ENCODE measurements at places on chromosomes 4 and X. TPM values are rescaled to one million over a fixed set of nuclear protein-coding genes. Genes with fewer than 3 reads are reported as not detected.

DNA sequence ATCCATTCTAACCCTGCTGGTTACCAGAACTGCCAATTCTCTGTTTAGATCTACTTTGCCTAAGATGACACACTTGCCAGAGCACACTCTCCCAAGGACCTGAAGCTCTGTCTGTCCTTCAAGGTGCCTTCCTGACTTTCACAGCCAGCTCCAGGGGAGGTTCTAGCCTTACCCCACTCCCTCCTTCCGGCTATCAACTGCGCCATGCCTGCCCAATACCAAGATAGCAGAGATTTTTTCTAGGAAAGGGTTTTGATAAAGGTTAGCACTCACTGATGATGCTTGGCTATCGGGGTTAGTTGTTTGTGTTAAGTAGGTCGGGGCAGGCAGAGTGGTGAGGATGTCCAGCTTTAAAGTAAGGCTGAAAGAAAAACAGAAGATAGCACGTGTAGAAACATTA is 14.3 kb downstream of the ALPK1 start:
- no peak for DNase-seq

DNA sequence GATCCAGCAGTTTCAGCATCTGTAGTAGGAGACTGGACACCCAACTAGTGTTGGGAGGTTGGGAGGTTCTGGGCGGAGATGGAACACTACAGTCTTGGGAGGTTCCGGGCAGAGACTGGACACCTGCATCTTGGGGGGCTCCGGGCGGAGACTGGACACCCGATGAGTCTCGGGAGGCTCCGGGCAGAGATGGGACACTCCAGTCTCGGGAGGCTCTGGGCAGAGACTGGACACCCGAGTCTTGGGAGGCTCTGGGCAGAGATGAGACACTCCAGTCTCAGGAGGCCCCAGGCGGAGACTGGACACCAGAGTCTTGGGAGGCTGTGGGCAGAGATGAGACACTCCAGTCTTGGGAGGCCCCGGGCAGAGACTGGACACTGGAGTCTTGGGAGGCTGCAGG is 29.5 kb upstream of the LANCL3 start:
- DNase-seq: no peak

GRCh38 chr4:61202638-61203435 is 2.7 kb downstream of the ADGRL3 start:
- DNase-seq: peak; percentile 9

- no peak for DNase-seq
Observed at GRCh38 chr4:137000432-137000831, 531.9 kb downstream of the PCDH18 start.

DNA sequence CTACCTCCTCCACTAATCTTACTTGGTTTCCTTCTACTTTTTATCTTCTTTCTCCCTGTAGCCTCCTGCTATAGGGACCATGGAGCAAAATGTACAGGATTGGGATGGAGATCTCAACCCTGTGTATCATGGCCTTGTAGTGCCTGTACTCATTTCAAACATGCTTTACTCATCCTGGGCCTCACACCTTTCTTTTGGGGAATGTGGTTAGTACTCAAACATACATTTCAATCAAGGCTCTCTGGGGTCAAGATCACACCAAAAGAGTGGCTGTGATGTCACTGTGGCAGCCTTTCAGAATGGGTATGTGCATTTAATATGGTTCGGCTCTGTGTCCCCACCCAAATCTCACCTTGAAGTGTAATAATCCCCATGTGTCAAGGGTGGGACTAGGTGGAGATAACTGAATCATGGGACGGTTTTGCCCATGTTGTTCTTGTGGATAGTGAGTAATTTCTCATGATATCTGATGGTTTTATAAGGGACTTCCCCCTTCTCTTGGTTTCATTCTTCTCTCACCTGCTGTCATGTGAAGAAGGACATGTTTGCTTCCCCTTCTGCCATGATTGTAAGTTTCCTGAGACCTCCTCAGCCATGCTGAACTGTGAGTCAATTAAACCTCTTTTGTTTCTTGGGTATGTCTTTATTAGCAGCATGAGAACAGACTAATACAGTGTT is 205.1 kb downstream of the RASL11B start:
- no peak for DNase-seq

GRCh38 chr4:156378033-156378665 is 424.5 kb upstream of the CTSO start:
- peak; percentile 40 for DNase-seq

DNA sequence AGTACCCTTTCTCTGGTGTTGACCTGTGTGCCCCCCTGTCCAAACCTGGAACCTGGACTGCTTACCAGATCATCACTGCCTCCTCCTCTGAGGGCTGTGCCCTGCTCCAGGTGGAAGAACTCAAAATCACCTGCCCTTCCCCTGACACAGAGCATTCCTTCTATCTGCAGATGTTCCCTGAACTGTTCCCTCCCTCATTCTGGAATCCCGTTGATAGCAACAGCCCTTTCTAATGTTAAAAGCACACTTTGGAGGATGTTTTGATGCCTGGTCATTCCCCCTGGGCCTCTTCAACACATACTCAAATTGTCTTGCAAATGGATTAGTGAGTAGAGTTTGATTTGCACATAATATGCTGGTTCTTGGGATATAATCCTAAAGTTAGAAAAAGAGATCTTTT is 225.8 kb downstream of the FGF13 start:
- DNase-seq: no peak

DNA sequence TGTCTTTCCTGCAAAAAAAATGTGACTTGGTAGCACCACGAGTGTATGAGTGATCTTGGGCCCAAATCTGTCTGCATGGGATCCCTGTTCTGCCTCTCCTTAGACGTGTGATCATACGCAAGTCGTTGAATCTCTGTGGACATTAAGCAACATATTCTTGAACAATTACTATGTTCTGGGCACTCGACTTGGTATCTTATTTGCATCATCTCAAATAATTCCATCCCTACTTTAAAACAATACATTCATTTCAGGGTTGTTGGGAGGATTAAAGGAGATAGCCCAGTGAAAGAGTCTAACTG is 145.4 kb upstream of the CPEB2 start:
- DNase-seq: no peak

DNA sequence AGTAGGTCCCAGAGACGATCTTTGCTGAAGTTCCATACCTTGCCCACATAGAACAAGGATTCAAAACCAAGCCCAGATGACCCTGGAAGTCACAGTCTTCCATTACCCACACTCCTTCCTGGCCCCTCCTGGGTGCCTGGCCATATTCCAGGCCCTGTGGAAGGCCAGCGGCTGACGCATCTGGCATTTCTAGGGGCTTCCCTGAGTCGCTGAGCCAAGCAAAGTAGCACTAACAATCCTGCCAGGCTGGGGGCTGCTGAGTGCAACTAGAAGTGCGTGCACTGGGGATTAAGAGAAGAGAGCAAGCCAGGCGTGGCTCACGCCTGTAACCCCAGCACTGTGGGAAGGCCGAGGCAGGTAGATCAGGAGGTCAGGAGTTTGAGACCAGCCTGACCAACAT is 175.2 kb upstream of the CPEB2 start:
- DNase-seq: no peak

- no peak for DNase-seq
Observed at GRCh38 chrX:115390078-115390477, 100.6 kb downstream of the LUZP4 start.

GRCh38 chr4:86319390-86319789 is 40.5 kb downstream of the MAPK10 start:
- DNase-seq: no peak

GRCh38 chr4:182916483-182917181 is 554 bp downstream of the DCTD start:
- peak; percentile 53 for DNase-seq

DNA sequence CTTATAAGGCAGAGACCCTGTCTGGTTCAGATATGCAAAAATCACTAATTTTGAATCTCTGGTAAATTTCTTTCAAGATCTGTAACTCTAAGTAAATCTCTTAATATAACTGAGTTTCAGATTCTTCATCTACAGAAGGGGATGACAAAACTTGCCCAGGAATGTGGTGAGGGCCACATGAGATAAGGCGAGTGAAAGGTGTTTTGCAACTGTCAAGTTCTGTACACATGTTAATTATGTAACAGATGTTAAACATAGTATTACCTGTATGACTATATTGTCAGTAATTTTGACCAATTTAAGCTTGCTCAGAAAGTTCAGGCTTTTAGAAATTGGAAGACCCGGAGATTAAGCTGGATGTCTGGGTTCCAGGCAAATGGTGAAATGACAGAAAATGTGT is 549 bp upstream of the GLRB start:
- no peak for DNase-seq

DNA sequence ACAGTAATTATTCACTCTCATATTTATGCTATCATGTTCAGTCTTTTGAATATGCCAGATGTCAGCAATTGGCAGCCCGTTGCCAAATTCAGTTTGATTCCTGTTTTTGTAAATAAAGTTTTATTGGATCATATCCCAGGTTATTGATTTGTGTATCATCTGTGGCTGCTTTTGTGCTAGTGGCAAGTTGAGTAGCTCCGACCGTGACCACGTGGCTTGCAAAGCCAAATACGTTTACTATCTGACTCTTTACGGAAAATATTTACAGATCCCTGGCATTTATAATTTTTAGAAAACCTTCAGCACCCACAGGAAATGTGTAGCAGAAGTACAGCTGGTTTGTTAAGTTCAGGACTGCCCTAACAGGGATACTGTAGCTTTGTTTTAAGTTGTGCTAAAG is 67.4 kb downstream of the VCX2 start:
- no peak for DNase-seq

DNA sequence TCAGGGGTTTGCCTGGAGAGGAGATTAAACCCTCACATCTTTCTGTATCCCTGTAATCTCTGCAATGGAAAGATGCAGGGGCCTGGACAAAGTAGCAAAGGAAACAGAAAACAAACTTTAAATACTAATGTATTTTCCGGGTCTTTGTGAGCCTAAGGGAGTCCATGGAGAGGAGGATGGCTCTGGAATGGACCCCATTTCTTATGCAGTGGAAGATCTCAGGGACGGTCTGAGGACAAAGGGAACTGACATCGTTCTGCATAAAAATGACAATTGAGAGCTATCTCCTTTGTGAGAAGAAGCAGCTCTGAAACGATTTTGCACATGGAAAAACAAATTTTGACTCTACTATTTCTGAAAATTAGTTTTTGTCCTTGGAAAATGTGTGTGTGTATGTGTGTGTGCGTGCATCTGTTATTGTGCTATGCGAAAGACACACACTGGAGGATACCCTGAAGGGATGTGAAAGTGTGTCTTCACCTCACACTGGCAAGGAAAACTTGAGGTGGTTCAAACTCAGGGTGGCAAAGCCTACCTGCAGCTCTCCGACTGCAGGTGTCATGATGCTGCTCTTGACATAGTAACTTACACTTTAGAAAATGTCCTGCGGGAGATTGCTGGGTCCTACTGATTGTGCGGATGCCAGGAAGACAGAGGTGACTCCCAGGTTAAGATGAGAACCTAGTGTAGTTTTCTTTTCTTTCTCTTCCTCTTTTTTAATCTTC is 126.4 kb upstream of the JADE1 start:
- no peak for DNase-seq

DNA sequence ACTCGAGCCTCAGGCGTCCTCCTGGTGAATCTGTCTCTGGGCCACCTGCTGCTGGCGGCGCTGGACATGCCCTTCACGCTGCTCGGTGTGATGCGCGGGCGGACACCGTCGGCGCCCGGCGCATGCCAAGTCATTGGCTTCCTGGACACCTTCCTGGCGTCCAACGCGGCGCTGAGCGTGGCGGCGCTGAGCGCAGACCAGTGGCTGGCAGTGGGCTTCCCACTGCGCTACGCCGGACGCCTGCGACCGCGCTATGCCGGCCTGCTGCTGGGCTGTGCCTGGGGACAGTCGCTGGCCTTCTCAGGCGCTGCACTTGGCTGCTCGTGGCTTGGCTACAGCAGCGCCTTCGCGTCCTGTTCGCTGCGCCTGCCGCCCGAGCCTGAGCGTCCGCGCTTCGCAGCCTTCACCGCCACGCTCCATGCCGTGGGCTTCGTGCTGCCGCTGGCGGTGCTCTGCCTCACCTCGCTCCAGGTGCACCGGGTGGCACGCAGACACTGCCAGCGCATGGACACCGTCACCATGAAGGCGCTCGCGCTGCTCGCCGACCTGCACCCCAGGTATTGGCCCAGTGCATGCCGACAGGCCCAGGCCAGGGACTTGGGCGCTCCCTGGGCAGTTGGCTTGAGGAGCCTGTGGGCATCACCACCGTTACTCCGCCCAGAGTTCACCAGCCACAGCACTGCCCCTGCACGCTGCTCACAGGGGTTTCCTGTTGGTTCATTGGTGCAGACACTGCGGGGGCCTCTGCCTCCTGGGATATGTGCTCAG is 1.1 kb downstream of the GPR78 start:
- no peak for DNase-seq

DNA sequence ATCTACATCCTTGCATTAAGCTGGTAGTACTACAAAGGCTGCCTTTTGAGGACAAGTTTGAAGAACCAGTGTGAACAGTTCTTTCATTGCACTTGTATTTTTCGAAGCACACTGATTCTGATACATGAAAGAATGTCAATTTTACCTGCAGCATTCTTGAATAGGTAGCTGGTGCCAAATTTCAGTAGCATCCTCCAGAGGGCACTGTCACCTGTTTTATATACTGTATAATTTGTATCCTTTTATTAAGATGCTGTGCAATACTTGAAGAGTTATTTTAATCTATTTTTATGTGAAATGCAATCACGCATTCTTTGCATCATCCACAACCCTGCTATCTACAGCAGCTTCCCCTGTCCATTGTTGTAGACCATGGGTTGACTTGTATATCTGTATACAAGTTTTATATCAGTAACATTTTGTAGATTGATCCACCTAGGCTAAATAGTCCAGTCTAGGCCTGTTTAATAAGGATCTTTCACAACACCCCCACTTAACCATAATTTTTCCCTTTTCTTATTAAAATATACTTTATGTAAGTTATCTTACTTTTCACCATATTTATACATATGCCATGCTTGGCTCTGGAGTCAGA is 325.7 kb downstream of the PCDH7 start:
- DNase-seq: peak; percentile 27

DNA sequence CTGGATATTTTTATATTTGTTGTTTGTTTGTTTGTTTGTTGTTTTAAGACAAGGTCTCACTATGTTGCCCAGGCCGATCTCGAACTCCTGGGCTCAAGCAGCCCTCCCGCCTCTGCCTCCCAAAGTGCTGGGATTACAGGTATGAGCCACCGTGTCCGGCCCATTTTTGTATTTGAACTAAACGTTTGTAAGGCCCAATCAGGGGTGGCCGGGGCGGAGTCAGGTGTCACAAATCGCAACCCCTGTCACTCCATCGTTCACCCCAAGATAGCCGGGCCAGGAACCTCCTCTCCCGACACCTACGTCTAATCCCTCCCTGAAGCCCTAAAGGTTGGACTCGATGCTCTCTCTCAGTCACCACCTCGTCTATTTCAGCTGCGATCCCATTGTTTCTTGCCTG is 722 bp upstream of the EFHC2 start:
- DNase-seq: no peak

The PPM1K gene
- 7.3 TPM for total RNA-seq

The COX18 gene
- total RNA-seq: 38.0 TPM

The STS gene
- total RNA-seq: 2.9 TPM

The ARHGAP36 gene
- 0.46 TPM for total RNA-seq

The HMGN5 gene
- total RNA-seq: 5.8 TPM

The TCEAL6 gene
- not detected for total RNA-seq

The PARM1 gene
- 3.4 TPM for total RNA-seq

The ARR3 gene
- not detected for total RNA-seq

All from H4 (cell line).